ENCODE measurements at places on chromosomes 1 and 21. TPM values are rescaled to one million over a fixed set of nuclear protein-coding genes. Genes with fewer than 3 reads are reported as not detected.

DCDC2B gene
- not detected for polyA plus RNA-seq

C1orf174 gene
- polyA plus RNA-seq: 21.3 TPM

KCNE2 gene
- polyA plus RNA-seq: not detected

BCL2L15 gene
- polyA plus RNA-seq: 0.08 TPM

RHOU gene
- 4.8 TPM for polyA plus RNA-seq

THAP3 gene
- polyA plus RNA-seq: 10.3 TPM

CFHR3 gene
- polyA plus RNA-seq: not detected

CXADR gene
- polyA plus RNA-seq: not detected

PCP4 gene
- polyA plus RNA-seq: not detected

PLA2G4A gene
- 1.4 TPM for polyA plus RNA-seq

USP1 gene
- polyA plus RNA-seq: 2.4 TPM

All from CD14-positive monocyte (primary cell).